NCI-H187 treated with DMSO at 0.1 percent for 48 hours (cell line): ENCODE measurements at places on chromosomes 3 and 15.

DNA sequence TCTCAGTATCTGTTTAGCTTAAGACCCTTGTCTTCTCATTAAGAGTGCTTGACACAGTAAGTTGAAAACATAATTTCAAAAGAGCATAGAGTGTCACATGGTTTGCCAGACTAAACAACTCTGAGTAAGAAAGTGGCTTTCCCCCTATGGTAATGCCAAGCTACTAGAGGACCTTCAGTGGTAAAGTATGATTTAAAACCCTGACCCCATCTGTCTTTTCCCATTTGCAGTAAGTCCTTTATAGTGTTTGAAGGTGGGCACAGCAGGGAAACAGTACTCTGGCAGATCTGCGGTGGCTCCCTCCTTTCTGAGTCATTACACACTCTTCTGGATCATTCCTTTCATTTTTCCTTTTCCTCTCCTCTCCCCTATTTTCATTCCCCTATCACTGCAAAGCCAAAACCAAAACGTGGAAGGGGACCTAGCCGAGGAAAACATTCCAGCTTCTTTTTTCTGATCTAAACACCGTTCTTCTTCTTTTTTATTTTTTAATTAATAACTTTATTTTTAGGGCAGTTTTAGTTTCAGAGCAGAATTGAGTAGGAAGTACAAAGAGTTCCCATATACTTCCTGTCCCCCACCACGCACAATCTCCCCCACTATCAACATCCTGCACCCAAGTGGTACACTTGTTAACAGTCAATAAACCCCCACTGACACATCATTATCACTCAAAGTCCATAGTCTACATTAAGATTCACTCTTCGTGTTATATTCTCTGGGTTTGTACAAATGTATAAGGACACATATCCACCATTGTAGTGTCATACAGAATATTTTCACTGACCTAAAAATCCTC lies 74.7 kb downstream of the PPARG start:
- no peak for DNase-seq

GRCh38 chr3:100954990-100955389 lies 38.2 kb downstream of the ABI3BP start:
- no peak for DNase-seq

GRCh38 chr3:23440416-23441294 lies 237.5 kb downstream of the UBE2E2 start:
- DNase-seq: no peak

DNA sequence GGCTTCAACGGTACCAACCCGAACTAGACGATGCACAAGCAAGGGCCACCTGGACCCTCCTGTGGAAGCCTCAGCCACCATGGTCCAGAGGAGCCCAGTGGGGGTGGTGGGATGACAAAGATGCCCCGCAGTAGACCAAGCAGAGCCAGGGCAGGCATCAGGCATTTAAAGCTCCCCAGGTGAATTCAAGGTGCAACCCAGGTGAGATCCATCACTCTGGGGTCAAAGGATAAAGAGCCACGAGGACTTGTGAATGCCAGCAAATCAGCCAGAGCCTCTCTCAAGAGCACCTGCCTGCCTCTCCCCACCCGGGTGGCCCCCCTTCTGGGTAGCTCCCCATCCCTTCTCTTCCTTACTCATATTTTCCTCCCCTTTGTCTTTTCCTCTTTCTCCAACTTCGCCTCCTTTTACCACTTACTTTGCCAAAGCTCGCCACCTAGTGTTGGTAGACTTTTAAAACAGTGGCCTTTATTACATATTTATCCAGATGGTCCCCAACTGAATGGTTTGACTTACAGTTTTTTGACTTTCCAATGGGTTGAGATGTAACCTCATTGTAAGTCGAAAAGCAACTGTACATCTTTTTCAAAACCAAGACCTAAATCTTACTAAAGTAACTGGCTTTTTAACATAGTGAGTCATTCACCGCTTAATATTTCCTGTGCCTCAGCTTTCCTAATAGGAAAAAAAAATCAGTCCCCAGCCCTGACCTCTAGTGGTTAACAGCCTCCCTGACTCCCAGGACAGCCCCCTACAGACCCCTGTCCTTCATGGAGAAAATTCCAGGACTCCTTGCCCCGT lies 18.8 kb downstream of the PLA2G4F start:
- DNase-seq: no peak

DNA sequence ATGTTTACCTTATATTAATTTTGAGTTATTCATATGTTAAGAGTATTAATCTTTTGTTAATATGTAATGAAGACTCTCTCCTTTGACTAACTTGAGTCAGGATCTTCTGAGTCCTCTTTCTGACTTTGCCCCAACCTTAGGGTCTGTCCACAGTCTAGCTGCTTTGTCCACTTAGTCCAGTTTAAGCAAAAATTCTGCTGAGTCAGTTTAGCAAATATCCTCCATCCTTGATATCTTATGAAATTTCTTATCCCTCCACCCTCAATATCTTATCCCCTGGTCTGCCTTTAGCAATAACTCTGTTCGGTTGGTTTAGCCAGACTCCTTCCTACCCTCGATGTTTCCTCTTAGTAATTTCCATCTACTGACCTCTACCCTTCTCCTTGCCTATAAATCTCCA lies 91.7 kb downstream of the DIPK2A start:
- no peak for DNase-seq

GRCh38 chr3:132189601-132190000 lies 127.6 kb upstream of the ACP3 start:
- no peak for DNase-seq

DNA sequence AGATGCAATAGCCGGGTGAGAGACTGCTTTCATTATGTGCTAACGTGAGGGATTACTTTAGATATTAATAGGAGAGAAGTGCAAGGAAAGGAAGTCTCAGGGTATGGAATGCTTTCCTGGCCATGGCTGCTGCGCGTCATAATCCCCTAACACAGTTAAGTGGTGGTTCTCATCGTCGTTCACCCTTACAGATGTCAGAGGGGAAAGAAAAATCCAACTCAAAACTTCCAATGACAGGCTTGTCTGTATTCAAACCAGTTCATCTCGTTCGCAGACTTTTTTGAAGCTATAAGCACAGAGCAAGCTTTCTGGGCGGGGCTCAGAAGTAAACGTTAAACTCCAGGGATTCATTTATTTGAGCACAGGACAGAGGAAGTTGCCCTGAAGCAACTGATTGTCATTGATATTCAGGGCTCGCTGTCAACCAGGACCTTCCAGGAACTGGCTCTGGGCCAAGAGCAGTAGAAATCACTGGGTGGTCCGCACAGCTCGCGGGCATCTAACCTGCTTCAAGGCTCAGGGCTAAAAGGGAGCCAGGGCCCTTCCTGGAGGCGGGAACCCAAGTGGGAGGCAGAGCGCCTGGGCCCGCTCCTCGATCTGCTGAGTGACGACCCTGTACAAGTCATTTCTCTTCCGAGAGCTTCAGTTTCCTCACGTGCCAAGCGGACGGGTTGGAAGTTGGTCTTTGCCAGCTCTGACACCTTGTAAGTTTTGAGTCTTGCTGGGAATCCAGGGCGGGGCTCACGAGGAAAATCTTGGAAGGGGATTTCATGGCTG lies 1.1 kb upstream of the LPP start:
- no peak for DNase-seq

GRCh38 chr15:93485438-93486327 lies 396.7 kb upstream of the RGMA start:
- DNase-seq: no peak

DNA sequence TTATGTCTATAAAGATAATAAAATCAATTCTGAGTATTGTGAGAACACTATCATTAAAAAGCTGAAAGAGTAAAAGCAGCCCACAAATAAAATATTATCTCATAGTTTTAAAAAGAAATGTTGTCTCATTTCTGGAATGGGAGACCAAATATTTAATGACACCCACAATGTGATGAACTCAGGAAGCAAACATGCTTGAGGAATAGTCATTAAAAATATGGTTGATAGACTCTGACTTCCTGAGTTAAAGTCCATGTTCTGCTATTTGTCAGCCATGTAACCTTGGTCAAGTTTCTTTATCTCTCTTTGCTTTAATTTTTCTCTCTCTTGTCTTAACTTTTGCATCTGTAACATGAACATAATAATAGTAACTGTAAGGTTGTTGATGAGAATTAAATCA lies 35.5 kb upstream of the CHMP2B start:
- no peak for DNase-seq

DNA sequence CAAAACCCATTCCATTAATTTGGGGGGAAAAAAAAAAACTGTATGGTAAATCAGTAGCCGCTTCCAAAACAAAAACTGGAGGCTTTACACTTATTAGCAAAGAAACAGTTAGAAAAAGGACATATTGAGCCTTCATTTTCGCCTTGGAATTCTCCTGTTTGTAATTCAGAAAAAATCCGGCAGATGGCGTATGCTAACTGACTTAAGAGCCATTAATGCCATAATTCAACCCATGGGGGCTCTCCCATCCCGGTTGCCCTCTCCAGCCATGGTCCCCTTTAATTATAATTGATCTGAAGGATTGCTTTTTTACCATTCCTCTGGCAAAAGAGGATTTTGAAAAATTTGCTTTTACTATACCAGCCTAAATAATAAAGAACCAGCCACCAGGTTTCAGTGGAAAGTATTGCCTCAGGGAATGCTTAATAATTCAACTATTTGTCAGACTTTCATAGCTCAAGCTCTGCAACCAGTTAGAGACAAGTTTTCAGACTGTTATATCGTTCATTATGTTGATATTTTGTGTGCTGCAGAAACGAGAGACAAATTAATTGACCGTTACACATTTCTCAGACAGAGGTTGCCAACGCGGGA lies 9.4 kb upstream of the RPL24 start:
- DNase-seq: no peak

DNA sequence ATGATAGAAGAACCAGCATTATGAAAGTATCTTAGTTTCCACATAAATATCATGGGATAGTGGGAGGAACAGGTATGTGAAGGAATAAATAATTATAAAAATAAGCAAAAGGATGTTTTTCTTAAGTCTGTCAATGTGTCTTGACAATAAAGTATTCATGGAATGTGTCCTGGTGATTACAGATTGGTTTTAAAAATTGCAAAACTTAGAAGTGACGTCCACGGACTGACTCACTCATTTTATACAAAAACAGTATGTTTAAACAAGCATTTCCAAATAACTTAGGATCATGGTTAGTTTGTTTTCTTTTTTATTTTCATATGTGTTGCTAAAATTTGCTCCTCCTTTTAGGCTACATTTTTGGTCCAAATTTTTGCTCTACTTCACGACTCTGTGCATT lies 687.0 kb upstream of the NECTIN3 start:
- DNase-seq: no peak

- no peak for DNase-seq
Observed at GRCh38 chr3:159593927-159594605, 394.6 kb upstream of the IL12A start.

DNA sequence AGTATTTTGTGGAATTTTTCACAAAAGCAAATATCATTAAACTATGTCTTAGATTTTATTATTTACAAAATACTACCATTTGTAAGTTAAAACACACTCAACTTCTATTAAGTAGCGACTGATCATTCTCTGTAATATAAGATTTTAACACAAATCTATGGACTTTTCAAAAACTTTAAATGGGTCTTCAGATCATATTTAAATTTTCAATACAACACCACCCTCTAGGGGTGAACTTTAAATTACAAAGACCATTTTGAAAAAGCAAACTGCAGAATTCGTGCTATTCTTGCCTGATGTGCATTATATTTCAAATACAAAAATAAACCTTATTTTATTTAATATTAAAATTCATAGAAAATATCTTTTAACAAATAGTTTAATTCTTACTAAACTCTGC lies 8.2 kb upstream of the VGLL4 start:
- DNase-seq: no peak

DNA sequence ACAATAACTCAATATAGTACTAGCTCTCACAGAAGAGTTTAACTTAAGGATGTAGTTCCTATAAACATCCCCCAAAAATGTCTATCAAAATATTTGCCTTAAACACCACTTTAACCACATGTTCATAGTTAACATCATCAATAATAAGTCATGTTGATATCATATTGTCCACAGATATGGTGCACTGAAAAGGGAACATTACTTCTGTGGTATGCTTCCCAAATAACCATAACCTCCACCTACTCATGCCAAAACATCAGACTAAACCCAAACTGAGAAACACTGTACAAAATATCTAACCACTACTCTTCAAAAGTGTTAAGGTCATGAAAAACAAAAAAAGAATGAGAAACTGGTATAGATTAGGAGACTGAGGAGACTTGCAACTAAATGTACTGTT lies 32.9 kb downstream of the SLC4A7 start:
- no peak for DNase-seq

DNA sequence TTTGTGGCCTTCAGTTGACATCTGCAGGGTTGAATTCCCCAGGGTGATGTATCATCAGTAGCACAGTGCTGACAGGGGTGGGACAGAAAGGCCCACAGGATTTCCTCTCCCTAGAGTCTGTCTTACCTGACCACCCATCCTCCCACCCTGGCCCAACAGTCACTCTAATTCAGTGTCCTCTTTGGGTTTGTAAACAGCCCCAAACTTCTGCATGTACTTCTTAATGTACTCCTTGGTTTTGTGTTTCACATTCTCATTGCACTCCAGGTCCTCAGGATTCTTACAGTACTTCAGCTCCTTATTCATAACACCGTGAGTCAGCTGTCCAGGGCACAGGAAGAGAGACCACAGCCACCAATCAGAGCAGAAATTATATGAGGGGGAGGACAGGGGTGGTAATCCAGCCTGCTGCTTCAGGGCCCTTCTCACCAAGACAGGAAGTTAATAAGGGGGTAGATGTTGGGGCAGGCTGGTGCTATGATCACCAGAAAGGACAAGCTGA lies 37.5 kb downstream of the NBEAL2 start:
- no peak for DNase-seq

- no peak for DNase-seq
Observed at GRCh38 chr3:177810162-177810623, 612.9 kb upstream of the TBL1XR1 start.

GRCh38 chr3:635393-635792 lies 438.8 kb downstream of the CHL1 start:
- no peak for DNase-seq

- DNase-seq: no peak
Observed at GRCh38 chr3:31504230-31504629, 28.5 kb upstream of the STT3B start.

- no peak for DNase-seq
Observed at GRCh38 chr3:134803051-134803505, 8.0 kb downstream of the EPHB1 start.

- DNase-seq: no peak
Observed at GRCh38 chr3:49629451-49629850, 44.7 kb upstream of the APEH start.

GRCh38 chr3:157516928-157517327 lies 13.7 kb upstream of the VEPH1 start:
- DNase-seq: no peak

GRCh38 chr15:82963471-82964341 lies 11.2 kb upstream of the HOMER2 start:
- DNase-seq: no peak
